ENCODE measurements at places on chromosomes 12 and 14.

DNA sequence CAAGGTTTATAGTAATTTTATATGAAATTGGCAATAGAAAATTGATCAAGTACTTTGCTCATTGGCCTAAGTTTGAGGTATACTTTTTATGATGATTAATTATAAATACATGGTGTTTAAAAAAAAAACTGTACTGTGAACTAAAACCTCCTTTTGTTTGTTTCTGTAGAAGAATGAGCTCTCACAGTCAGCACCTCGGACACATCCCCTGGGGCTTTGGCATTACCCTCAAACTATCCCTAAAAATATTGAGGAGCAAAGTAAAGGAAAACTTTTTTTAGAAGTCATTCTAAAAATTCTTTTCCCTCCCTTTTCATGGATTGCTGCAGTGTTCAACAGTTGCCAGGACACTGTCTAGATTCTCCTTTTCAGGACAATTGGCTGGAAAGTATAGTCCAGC is 183.6 kb downstream of the FBXL14 start:
- DNase-seq, result no peak

- DNase-seq, result no peak
Measured at GRCh38 chr12:56839489-56839848, 76.3 kb downstream of the HSD17B6 start.

- DNase-seq, result no peak
Measured at GRCh38 chr12:125871811-125872594, 806.8 kb downstream of the AACS start.

DNA sequence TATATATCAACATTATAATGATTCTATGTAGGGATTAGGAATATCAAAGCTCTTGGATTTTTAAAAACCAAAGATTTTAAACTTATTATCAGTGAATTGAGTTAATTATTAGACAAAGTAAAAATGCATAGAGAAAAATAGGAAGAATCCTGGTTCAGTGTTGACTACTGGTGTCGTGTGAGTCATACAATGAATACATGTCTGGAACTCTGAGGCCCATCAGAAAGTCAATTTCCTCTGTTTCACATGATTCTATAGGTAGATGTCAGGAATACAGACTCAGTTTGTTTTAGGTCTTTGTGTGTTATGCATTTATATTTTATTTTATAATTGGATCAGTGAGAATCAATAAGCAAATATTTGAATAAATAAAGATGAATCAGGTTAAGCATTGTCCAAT is 84.5 kb upstream of the RTL1 start:
- no peak for DNase-seq

DNA sequence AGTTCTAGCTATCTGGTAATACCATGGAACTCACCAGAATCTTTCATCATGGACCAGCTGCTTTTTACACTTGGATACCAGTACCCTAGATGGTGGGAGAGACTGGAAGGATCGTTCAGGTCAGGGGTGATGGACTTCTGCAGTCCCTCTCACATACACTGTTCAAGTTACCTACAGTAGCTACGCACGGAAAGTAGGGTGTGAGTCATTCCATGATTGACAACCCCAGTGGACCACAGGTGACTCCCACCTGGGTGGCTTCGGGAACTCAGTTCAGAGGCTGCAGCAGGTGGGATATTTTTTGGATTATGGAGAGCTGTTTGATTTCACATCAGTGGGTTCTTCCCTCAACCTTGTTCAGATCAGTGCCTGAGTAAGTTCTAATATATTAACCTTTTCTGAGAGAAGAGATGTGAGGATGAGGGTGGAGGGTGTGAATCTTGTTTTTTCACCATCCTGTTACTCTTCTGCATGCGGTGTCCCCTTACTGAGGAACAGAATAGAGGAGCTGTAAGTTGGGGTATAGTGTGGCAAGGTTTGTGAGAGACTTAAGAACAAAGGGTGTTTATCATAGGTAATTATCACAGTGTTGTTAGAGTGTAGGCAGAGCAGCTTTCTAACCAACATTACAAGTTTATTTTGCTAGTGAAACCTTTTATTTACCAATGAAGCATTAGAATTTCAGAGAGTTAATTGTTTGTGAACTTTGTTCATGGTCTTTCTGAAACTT is 39.6 kb downstream of the PRKCH start:
- DNase-seq, result no peak

DNA sequence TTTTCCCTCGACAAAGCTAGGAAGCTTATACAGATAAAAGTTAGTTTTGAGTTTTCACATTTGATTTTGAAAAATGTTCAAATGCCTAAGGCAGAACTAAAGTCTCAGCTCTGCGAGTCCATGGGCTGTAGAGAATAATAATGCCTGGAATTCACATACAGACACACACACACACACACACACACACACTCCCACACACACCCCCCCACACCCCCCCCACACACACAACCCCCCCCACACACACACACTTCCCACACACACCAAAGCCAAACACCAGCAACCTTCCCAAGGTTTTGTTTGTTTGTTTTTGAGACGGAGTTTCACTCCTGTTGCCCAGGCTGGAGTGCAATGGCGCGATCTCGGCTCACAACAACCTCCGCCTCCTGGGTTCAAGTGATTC is 62.8 kb upstream of the EIF5 start:
- DNase-seq, result no peak

GRCh38 chr14:105055736-105056302 is 9.4 kb downstream of the GPR132 start:
- DNase-seq, result no peak

DNA sequence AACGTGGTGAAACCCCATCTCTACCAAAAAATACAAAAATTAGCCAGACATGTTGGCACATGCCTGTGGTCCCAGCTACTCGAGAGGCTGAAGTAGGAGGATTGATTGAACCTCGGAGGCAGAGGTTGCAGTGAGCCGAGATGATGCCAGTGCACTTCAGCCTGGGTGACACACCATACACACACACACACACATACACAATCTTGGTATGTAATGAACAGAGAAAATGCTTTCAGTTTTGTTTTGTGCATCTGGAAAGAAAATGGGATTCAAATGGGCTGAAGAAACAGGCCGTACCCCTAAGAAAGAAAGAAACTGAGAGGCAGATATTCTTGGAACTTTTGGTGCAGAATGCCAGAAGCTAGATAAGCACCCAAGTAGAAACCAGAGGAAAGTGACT is 107.2 kb downstream of the PDE3A start:
- DNase-seq, result no peak

GRCh38 chr12:79344855-79345847 is 345.6 kb downstream of the PAWR start:
- peak; percentile 30 for DNase-seq

GRCh38 chr12:48986720-48987291 is 8.7 kb downstream of the WNT1 start:
- DNase-seq, result no peak

DNA sequence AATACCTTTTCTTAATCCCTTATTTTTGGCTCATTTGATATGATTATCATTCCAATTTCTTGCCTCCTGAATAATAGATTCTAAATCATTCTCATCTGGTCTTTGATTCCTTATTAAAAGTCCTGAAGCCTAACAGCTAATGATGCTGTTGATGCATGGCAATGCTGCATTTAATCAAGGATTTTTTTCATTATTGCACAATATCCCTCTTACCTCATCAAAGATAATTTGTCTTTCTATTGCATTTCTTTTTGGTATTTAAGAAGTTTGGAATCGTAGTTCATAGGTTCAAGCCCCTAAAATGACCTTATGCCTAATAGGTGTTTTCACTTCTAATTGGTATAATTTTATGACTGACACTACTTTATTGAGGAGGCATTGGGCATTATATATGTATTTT is 648.2 kb upstream of the STXBP6 start:
- no peak for DNase-seq

- no peak for DNase-seq
Measured at GRCh38 chr12:27555925-27556778, 32.1 kb downstream of the PPFIBP1 start.

DNA sequence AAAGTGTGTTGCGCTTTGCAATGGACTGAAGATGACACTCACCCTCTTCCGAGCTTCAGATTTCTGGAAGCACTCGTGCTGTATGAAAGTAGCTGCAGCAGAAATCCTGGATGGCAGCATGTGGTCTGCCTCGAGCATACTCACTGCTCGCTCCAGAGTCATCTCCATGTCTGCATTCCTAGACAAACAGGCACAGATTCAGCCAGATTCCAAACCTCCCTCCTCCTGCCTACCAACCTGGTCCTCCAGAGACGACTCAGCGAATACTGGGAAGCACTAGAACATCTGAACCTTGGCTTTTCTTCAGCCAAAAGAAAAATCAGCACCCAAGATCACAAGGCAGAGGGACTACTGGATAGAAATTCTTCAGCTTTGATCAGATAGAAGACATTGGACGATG is 27.7 kb downstream of the PKP2 start:
- no peak for DNase-seq

DNA sequence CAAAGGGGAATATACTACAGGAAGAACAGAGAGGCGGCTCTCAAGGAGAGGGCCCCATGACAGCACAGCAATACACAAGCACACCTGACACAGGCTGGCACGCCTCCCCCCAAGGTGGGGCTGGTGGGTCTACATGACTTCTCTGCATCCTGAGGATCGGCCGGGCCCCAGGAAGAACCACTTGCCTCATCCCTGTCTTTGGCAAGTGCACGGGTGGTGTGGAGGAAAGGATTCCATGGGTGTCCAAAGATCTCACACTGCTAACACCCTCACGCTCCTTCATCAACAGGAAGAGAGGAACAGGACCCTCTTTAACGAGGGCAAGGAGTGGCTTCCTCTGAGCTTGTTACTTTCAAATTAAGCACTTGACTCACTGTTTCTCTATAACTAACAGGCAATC is 7.3 kb downstream of the VAMP1 start:
- DNase-seq, result no peak

- no peak for DNase-seq
Measured at GRCh38 chr12:49838973-49839633, 3.8 kb downstream of the BCDIN3D start.

DNA sequence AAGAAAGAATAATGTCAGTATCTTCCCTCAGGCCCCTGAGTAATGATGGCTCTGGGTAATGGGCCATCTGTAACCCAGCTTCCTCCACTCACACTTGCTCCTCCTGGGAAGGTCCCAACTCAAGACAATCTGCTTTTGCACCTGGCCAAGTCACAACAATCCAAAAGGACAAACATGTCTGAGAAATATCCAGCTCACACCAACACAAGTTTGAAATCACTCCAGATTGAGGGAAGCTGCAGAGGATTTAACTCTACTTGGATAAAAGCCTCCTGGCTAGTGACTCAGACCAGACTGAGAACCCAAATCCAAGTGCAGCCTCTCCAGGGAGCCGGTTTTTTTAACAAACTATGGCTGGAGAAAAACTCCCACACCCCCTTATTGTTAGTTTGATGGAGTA is 34.2 kb downstream of the RTRAF start:
- peak; percentile 84 for DNase-seq

DNA sequence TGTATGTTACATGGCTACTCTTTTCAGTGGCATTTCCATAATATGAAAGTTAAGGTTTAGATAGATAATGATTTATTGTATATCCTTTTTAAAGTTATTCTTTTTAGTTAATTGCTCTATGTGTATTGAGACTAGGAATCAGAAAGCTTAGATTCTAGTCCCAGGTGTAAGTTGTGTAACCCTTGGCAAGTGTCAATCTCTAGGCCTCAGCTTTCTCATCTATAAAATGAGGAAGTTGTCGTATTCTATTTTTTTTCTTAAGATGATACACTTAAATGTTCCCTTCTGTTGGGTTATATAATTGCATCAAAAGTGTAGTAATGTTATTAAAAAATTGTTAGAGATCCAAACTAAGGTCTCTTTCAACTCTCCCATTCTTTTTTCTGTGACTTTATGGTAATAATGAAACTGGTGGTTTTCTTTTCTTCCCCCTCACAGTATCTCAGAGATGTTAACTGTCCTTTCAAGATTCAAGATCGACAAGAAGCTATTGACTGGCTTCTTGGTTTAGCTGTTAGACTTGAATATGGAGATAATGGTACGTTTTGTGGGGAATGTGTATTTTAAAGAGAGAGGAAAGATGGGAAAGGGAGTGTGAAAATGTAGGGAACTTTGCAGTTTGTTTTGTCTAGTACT is 4.1 kb downstream of the RTRAF start:
- DNase-seq, result no peak

DNA sequence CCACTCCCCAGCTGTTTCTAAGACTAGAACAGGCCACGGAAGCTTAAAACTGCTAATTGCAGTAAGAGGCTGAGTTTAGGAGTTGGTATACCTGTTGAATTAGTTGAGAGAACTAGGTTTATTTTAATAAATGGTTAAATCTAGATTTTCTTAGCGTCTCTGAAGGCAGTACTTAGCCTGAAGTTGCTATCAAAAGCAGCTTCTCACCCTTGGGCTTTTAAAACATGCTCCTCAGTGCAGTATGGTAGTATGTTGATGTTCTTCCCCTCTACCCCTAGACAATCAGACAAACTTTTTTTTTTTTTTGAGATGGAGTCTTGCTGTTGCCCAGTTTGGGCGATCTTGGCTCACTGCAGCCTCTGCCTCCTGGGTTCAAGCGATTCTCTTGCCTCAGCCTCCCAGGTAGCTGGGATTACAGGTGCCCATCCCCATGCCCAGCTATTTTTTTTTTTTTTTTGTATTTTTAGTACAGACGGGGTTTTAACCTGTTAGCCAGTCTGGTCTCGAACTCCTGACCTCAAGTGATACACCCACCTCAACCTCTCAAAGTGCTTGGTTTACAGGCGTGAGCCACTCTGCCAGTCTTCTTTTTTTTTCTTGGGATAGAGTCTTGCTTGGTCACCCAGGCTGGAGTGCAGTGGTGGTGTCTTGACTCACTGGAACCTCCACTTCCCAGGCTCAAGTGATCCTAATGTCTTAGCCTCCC is 6.8 kb downstream of the SRSF5 start:
- DNase-seq, result no peak

GRCh38 chr14:34604995-34605394 is 25.0 kb downstream of the SNX6 start:
- peak; percentile 21 for DNase-seq

DNA sequence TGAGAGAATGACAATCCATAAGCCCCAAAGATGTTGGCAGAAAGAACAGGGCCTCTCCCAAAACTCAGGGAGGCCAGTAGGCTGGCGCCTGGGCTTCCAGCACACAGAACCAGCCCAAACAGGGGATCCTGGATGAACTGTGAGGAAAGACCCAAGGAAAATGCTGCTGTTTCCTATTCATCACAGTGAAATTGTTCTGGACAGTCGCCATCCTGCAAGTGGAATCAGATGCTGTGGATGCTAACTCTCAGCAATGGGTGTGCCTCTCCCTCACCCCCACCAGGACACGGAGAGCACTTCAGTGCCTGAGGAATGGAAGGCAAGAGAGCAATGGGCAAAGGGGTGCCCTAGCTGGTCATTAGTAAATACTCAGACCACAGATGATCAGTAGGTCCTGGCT is 80.8 kb downstream of the ANO2 start:
- DNase-seq, result peak; percentile 21

- no peak for DNase-seq
Measured at GRCh38 chr12:75599061-75599460, 87.7 kb upstream of the KRR1 start.
